ENCODE measurements at places on chromosomes 12 and 14. TPM values are rescaled to one million over a fixed set of nuclear protein-coding genes. Genes with fewer than 3 reads are reported as not detected.

Gene HOXC9
- not detected for polyA plus RNA-seq

Gene CRY1
- polyA plus RNA-seq: 3.4 TPM

Gene SCARB1
- polyA plus RNA-seq: 23.9 TPM

Gene GRIP1
- not detected for polyA plus RNA-seq

Gene VWF
- 0.11 TPM for polyA plus RNA-seq

Gene UTP20
- 4.0 TPM for polyA plus RNA-seq

Gene AQP6
- not detected for polyA plus RNA-seq

Gene CPNE6
- polyA plus RNA-seq: not detected

Gene CAPZA3
- polyA plus RNA-seq: not detected

Gene LAG3
- polyA plus RNA-seq: 0.88 TPM

Gene ZCRB1
- polyA plus RNA-seq: 93.5 TPM

Gene IL31
- polyA plus RNA-seq: not detected

Gene PRIMA1
- polyA plus RNA-seq: not detected

Gene RPGRIP1
- polyA plus RNA-seq: 0.14 TPM

Gene PLEKHH1
- polyA plus RNA-seq: not detected

Gene KSR2
- not detected for polyA plus RNA-seq

Gene KRT82
- polyA plus RNA-seq: not detected

Gene SPATA7
- polyA plus RNA-seq: 1.8 TPM

Gene ASIC1
- not detected for polyA plus RNA-seq

Gene HIGD1C
- polyA plus RNA-seq: 1.4 TPM

Gene TSPAN19
- not detected for polyA plus RNA-seq

Gene CMKLR1
- 0.64 TPM for polyA plus RNA-seq

Gene PRH2
- not detected for polyA plus RNA-seq

Gene TMEM63C
- polyA plus RNA-seq: 0.24 TPM

Gene OR5AU1
- polyA plus RNA-seq: not detected

Gene GUCY2C
- 0.85 TPM for polyA plus RNA-seq

Gene CLEC4A
- polyA plus RNA-seq: 6.9 TPM

Gene MYF6
- polyA plus RNA-seq: not detected

Gene POTEM
- polyA plus RNA-seq: not detected

Gene KRT77
- polyA plus RNA-seq: not detected

Gene MYH6
- not detected for polyA plus RNA-seq

Gene FGF6
- not detected for polyA plus RNA-seq

Gene SLCO1B1
- not detected for polyA plus RNA-seq

Gene AQP2
- not detected for polyA plus RNA-seq

Gene WIF1
- polyA plus RNA-seq: not detected

Gene C14orf39
- polyA plus RNA-seq: not detected

All from IgD-negative memory B cell (primary cell).